Activated CD8-positive, alpha-beta T cell treated with anti-CD3 and anti-CD28 coated beads, Interleukin-2, amount 10 ng/mL, durations not matched to agents 7 days and 5 days (primary cell): ENCODE measurements at places on chromosomes 4 and X. TPM values are rescaled to one million over a fixed set of nuclear protein-coding genes. Genes with fewer than 3 reads are reported as not detected.
A peak's percentile ranks its signal among the peaks of the same experiment; 100 is the strongest.

DNA sequence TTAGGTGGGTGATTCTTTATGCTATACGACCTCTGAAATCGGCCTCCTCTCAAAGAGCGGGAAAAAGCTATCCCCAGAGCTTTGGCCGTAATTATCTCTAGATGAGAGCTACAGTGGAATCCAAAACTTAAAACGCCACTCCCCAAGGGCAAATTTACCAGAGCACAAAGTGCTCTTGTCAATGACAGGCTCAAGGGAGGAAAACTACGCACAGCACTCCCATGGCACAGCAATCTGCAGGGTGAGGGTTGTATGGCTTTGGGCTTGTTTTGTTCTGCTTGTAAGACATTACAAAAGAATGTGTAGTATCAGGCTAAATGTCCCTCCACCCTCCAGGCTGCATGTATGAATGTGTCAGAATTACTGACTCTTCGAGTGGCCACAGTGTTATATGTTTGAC, 44.0 kb downstream of the ARHGEF6 start:
- peaks cover 32% of the 10 kb centered on the region for H3K4me1 ChIP-seq
- peaks cover 51% of the 10 kb centered on the region for H3K36me3 ChIP-seq
- peak overlapping the region; percentile 20 for H3K27ac ChIP-seq
- no peaks in the 10 kb centered on the region for H3K27me3 ChIP-seq
- DNase-seq, result no peak

ARHGEF38 gene
- not detected for total RNA-seq

- H3K27ac ChIP-seq, result no peak overlapping the region
- no peaks in the 10 kb centered on the region for H3K4me1 ChIP-seq
- no peaks in the 10 kb centered on the region for H3K27me3 ChIP-seq
- H3K4me3 ChIP-seq, result no peak overlapping the region
Observed at GRCh38 chr4:149891426-149891825, 75.8 kb upstream of the IQCM start.

SCML1 gene
- total RNA-seq, result 6.1 TPM

GRCh38 chrX:130877892-130878341, 25.1 kb downstream of the ENOX2 start:
- H3K4me3 ChIP-seq, result no peak overlapping the region
- peaks cover 12% of the 10 kb centered on the region for H3K4me1 ChIP-seq
- H3K36me3 ChIP-seq, result peaks cover 12% of the 10 kb centered on the region
- no peak for DNase-seq
- H3K27me3 ChIP-seq, result no peaks in the 10 kb centered on the region

GRCh38 chr4:104490770-104491480, 3.8 kb downstream of the CXXC4 start:
- peak; percentile 49 for DNase-seq
- no peaks in the 10 kb centered on the region for H3K36me3 ChIP-seq
- H3K27ac ChIP-seq, result no peak overlapping the region
- peaks cover 29% of the 10 kb centered on the region for H3K4me1 ChIP-seq
- peaks cover 62% of the 10 kb centered on the region for H3K27me3 ChIP-seq

ATP6AP1 gene
- total RNA-seq, result 43.5 TPM

DNA sequence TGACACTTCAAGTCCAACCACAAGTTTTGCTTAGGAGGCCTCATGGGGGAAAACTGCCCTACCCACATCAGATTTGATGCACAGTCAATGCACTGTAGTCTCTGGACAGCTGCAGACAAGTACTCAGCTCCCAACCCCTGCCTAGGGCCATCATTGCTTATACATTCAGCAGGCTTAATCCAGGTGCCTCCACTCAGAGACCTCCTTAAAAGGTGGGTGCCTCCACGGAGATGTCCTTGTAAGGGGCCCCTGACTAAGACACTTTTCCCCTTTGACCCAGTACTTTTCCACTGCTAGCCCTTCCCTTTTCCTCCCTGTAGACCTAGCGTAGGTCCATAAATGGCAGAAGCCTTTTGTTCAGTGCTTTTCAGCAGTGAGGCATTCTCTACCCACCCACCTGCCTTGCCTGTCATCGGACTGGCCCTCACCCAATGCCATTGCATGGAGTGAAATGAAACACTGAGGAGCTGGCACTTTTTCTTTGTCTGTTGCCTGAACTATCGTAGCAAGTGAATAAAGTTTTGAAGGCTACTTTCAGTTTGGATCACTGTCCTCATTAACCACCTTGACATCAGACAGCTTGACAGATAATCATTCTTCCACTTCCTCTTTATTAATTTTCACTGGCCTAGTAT, 23.8 kb upstream of the PLK4 start:
- no peak overlapping the region for H3K27ac ChIP-seq
- DNase-seq, result no peak
- peaks cover 16% of the 10 kb centered on the region for H3K36me3 ChIP-seq

DNA sequence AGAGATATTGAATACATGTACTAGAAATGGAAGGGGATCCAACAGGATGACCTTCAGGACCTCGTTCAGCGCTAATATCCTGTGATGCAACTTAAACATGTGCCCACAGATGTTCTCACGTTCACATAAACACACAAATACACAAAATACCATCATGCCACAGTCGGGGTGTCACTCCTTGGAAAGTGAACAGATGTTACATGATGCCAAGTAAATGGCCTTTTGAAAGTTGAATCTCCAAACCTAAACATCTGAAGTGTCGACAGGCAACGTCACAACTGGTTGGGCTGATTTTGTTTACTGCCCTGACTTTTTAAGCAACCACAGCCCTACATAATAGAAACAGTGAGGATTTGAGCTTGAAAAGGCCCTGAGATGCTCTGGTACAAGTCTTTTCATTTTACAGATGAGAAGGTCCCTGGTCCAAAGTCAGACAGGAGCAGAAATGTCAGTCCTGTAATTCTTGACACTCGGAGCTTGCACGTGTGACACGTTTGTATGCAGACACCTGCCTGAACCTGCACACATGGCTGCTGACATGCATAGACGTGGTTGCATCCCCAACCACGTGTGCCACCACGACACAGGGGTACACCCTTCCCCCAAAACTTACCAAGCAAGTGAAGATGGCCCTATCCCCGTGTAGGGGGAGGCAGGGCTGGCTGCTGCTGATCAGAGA, 23.5 kb upstream of the BCORL1 start:
- no peak for DNase-seq
- no peak overlapping the region for H3K4me3 ChIP-seq
- H3K27me3 ChIP-seq, result peaks cover 3% of the 10 kb centered on the region

- H3K27me3 ChIP-seq, result no peaks in the 10 kb centered on the region
- H3K4me1 ChIP-seq, result no peaks in the 10 kb centered on the region
- no peak for DNase-seq
- H3K4me3 ChIP-seq, result no peak overlapping the region
- H3K36me3 ChIP-seq, result no peaks in the 10 kb centered on the region
Observed at GRCh38 chr4:106615961-106616360, 247.4 kb upstream of the GIMD1 start.

DNA sequence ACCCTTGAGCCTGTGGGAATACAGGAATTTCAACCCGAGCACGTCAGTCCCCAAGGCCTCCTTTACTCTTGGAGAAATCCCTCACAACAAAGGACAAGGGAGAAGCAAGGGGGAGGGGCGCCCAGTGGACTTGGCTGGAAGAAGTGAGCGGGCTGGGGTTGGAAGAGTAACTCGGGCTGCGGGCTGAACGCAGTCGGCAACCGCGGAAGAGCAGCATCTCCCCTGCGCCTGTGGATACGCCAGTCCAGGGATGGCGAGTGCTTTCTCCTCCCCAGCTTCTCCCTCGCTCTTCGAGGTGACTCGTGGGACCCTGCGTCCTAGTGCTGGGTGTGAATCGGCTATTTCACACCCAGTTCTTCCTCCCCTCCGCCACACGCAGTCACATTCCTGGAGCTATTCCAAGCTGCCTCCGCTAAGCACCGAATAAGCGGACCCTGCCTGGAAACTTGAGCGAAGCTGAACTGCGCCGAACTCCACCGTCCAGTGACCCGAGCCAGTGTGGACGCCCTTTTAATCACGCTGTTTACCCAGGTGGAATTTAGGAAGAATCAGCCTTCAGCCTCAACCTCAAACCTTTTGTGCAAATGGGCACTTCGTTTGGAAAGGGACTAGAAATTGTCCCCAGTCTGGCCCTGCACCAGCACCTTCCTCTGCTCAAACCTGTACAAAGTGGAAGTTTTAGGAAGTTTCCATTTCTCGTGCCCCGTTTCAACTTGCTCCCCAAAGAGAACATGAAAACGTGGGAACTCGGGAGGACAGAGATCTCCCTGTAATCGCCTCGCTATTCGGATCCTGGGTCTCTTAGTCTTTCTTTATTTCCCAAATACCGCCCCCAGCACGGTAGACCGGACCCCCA, 64.3 kb upstream of the WDR17 start:
- DNase-seq, result no peak
- peaks cover 4% of the 10 kb centered on the region for H3K4me1 ChIP-seq
- H3K27me3 ChIP-seq, result peaks cover 27% of the 10 kb centered on the region
- H3K36me3 ChIP-seq, result no peaks in the 10 kb centered on the region

GRCh38 chrX:71618303-71618721, at the start of gene CXCR3:
TSS of gene CXCR3 (minus strand) at chrX:71618511. CDS start at chrX:71618449, 62 bp downstream.
- H3K36me3 ChIP-seq, result peaks cover 51% of the 10 kb centered on the region
- DNase-seq, result peak; percentile 84
- no peaks in the 10 kb centered on the region for H3K27me3 ChIP-seq
- peaks cover 71% of the 10 kb centered on the region for H3K4me1 ChIP-seq

DNA sequence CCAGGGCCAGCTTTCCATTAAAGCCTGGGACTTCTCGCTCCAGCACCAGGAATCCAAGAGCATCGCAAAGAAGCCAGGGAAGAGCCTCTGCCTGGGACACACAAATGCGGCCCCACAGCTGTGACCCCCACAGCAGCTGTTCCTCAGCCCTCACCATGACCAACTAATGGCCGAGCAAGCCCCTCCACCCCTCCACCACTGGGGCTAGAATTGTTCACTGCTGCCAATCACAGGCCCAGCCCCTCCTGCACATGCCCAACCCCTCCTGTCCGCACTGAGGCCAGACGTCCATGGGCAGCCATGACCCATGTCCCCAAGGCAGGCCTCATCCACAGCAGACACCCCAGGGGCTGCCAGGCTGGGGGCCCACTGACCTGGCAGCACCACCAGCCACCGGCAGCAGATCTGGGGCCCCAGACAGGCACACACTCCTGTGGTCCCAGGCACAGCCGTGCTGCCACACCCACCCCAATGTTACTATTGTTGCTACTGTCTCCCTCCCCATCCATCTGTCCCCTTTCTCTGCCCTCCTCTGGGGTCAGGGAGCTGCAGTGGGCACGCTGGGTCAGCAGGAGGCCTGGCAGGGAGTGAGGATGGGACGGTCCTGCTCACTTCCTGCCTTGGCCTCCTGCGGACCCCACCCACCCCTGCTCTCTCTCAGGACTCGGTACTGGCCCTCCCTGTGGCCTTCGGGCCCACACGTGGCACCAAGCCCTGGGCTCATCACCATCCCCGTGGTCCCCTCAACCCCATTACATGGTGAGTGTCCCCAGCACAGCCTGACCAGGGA, 56.0 kb downstream of the ZFYVE28 start:
- H3K27ac ChIP-seq, result no peak overlapping the region
- DNase-seq, result no peak
- H3K4me1 ChIP-seq, result no peaks in the 10 kb centered on the region
- H3K4me3 ChIP-seq, result no peak overlapping the region

DNA sequence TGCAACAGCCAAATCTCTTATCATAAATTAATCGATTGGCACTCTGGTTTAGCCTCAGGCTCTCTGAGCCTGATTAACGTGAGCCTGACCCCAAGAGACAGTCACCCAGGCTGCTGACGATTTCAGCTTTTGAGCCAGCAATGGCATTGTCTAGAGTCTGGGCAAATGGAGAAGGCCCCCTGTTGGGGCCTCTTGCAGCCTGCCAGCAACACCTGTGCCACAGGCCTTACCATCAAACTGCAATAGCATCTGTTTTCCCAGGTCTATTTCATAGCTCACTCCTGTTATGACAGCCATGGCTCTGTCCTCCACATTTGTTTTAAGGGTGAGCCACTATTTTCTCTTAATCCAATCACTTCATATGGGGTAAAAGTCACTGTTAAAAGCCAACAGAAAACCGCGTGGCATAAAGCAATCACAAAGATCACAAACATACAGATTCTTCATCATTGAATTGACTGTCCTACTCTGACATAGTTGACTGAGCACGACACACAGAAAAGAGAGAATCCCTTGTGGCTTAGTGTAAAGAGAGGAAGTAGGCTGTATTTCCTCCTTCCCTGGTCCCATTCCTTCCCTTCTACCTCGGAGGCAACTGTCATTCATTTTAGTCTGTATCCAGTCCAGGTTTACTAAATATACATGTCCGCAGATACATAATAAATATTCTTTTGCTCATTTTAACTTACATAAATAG, 47.8 kb downstream of the SLC9A7 start:
- no peaks in the 10 kb centered on the region for H3K27me3 ChIP-seq
- no peak for DNase-seq

GRCh38 chrX:19003756-19004155, 19.8 kb upstream of the PHKA2 start:
- no peak overlapping the region for H3K4me3 ChIP-seq
- no peak overlapping the region for H3K27ac ChIP-seq
- H3K36me3 ChIP-seq, result no peaks in the 10 kb centered on the region
- no peaks in the 10 kb centered on the region for H3K4me1 ChIP-seq
- DNase-seq, result no peak

CCDC110 gene
- total RNA-seq, result not detected

DNA sequence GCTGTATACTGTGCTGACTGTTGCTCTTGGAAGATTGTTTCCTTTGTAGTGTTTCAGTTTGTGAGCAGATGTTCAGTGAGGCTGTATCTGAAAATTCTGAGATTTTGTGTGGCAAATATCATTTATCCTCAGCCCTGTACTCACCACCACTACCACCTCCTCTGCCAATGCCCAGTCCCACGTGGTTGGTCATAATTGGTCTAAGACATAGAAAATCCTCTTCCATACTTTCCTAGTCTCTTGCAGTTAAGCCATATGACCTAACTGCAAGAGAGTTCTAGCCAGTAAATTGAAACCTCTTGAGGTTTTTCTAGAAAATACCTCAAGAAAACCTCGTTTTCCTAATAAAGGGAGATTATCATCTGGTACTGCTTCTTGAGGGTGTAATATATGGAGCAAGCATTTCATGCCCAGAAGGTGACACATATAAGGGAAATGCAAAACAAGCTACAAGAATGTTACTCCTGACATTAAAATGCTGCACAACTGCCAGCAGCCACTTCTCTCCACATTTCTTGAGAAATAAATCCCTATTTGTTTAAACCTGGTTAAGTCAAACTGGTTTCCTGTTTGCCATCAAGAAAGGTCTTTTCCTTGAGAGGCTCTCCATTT, 32.8 kb downstream of the ABCE1 start:
- H3K4me1 ChIP-seq, result peaks cover 75% of the 10 kb centered on the region
- DNase-seq, result no peak

DNA sequence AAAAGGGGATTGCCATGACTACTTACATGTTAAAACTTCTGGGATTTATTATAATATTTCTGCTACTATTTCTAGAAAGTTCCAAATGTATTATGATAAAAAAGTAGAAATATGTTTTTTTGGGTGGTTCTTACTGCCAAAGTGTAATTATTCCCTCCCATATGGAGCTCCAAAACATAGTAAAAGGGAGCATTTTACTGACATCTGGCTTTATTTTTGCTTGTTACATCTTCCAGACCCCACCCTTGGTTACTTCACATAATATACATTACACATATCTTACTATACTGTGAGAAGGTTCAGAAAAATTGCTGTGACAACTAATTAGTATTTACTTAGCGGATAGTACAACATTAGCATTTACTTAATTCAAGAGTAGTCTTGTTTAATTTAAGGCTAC, 205.1 kb upstream of the TLL1 start:
- no peaks in the 10 kb centered on the region for H3K4me1 ChIP-seq
- no peaks in the 10 kb centered on the region for H3K36me3 ChIP-seq
- H3K27ac ChIP-seq, result no peak overlapping the region

GRCh38 chr4:39609454-39609931, 29.2 kb downstream of the SMIM14 start:
- no peaks in the 10 kb centered on the region for H3K27me3 ChIP-seq
- no peaks in the 10 kb centered on the region for H3K4me1 ChIP-seq
- no peak overlapping the region for H3K4me3 ChIP-seq
- no peak overlapping the region for H3K27ac ChIP-seq

GRCh38 chr4:83062739-83063138, 27.8 kb downstream of the COPS4 start:
- H3K4me3 ChIP-seq, result no peak overlapping the region
- no peak overlapping the region for H3K27ac ChIP-seq
- peaks cover 34% of the 10 kb centered on the region for H3K36me3 ChIP-seq
- no peaks in the 10 kb centered on the region for H3K27me3 ChIP-seq
